Activated T-helper 1 cell treated with anti-CD3 and anti-CD28 coated beads, Interleukin-2, amount 50 U/mL, for 16 hours (primary cell): ENCODE measurements at places on chromosomes 1 and 21.

DNA sequence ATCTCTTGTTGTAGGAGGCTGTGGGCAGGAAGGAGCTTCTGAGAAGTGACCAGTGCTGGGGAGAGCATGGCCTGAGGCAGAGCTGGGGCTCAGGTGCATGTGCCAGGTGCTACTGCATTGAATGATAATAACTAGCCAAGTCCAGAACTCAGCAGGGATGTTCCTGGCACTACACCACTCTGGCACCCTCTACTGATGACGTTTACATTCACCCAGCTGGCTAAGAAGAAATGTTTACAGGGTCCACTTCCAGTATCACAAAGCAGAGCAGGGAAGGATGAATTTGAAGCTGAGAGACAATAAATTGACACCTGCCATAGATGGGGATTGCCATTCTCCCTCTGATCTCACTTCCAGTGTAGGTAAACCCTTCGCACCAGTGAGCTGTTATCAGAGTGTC lies 411.8 kb downstream of the SETD4 start:
- no peak for DNase-seq

- no peak for DNase-seq
These were observed 33.9 kb downstream of the YTHDF2 start for GRCh38 chr1:28770601-28771165.

- peak; percentile 73 for DNase-seq
These were observed 12.7 kb downstream of the EFNA3 start for GRCh38 chr1:155091071-155092051.

DNA sequence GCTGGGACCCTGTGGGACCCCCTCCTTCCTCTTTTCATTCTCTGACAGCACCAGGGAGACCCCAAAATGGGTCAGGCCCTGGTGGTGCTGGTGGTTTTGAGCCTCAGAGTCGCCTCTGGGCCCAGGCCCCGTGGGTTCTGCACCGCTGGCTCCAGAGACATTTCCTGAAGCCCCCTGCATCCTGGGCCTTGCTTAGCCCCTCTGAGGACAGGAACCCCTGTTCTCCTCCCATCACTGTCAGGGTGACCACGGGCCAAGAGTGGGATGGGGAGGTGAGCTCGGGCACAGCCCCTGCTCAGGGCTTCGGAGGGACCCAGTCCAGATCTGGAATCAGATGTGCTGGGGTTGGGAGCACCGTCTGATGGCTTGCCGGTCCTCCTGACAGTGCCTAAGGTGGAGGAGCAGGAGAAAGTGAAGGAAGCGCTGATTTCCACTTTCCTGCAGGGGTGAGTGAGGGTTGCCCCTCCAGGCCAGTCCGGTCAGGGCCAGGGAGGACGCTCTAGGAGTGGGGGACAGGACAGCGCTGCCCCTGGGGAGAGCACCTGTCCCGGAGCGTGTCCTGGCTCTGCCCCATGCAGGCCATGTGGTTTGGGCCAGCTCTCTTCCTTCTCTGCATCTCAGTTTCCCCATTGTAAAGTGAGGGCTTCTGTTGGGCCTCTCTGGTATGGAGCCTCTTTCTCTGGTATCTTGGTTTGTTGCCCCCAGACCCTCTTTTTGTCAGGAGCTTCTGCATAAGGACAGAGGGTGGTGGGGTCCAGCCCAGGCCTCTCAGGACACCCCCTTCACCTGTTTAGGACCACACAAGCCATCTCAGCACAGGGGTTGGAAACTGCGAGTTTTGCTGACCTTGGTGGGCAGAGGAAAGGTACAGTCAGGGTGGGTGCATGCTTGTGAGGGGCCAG lies 71.0 kb downstream of the TRIM11 start:
- no peak for DNase-seq

DNA sequence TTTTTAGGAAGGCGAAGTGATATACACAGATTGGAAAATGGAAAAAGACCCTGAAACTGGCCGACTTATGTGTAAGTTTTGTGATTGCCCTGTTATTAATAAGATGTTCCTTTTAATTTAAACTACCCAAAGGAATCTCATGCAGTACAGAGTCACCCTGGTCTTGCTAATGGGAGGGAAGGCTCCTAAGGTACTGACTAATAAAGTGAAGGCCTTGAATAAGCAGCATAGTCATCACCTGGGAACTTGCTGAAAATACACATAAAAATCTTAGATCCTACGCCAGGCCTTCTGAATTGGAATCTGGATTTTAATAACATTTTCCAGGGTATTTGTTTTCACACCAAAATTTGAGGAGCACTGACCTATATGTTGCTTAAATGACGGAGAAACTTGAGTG lies 73.4 kb upstream of the MCOLN3 start:
- no peak for DNase-seq

DNA sequence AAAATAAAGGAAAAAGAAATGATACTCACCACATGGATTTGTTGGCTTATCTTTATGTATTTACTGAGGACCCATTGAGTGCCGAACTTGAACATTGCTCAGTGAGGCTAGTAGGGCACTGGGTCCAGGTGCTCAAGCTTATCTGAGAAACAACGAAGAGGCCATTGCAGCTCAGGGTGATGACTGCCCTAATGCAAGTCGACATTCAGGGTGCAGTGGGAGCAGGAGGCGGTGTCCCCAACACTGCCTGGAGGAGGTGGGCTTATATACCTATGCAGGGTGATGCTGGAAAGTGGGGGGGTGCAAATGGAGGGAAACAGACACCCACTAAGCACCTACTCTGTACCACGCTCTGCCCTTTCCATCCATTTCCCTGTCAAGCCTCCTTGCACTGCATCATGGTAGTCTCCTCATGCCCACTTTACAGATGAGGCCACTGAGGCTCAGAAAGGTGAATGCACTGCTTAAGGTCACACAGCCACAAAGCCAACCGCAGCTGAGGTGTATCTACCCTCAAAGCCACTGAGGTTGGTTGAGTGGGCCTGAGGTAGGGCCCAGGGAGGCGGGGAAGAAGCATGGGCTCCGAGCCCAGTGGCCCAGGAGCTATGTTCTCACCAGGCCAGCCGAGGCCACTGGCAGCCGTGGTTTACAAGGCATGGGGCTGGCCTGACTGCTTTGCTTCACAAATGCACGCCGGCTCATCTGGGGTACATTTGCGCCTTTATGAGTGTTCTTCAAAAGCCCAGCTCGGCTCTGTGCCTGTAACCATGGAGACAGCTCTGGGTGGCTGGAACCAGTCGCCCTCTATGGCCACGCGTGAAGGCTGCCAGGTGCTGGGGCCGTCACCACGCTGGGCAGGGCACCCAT lies 103.8 kb downstream of the EPHB2 start:
- no peak for DNase-seq

- DNase-seq = no peak
These were observed 55.4 kb downstream of the CAMK2N1 start for GRCh38 chr1:20430355-20431175.

DNA sequence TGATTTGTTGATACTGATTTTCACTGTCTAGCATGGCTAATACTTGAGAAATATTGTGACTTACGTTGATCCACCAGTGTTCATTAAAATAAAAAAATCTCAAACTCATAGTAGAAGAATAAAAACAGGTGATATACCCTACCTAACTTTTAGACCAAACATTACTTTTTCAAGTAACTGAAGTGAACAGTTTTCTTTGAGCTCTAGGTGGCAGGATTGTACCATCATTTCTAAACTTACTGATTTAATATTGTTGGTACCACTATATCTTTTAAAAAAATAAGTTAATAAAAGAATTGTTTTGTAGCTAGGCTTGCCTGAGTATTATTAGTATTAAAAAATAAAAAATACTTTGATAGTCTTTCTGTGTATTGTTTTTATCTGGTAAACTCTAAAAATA lies 21.5 kb downstream of the CDC73 start:
- no peak for DNase-seq

GRCh38 chr1:224629965-224630364 lies 13.8 kb downstream of the CNIH3 start:
- no peak for DNase-seq

DNA sequence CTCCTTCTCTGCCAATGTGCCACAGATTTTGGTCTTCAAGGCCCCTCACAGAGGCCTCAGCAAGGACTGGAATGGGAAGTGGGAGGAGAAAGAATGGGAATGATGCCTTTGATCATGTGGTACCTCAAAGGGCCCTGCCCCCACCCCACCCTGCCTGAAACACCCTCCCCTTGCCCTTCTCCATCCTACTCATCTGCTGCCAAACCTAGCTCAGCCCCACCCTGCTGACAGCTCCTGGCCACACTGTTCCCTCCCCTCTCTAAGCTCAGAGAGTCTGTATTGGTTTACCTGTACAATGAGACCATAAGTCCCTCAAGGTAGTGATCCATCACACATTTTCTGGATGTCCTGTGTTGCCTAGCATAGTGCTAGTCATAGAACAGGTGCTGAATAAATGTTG lies 6.7 kb upstream of the ARHGAP30 start:
- DNase-seq = no peak

DNA sequence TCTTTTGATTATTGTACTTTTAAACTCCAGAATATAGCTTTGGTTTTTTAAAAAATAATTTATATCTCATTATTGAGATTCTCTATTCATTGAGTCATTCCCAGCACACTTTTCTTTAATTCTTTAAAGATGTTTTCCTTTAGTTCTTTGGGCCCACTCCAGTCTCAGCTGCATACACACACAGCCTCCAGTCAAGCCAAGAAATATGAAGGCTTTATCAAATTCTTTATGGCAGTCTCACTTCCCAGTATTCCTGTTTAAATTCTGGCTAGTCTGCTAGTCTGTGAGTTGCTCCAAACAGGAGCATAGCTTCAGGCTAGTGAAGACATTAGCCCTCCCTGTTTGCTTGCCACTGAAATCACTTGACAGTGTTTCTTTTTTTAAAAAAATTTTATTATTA lies 61.2 kb downstream of the CRP start:
- DNase-seq = no peak

- no peak for DNase-seq
These were observed 93.5 kb downstream of the PRKAB2 start for GRCh38 chr1:147078606-147079399.

DNA sequence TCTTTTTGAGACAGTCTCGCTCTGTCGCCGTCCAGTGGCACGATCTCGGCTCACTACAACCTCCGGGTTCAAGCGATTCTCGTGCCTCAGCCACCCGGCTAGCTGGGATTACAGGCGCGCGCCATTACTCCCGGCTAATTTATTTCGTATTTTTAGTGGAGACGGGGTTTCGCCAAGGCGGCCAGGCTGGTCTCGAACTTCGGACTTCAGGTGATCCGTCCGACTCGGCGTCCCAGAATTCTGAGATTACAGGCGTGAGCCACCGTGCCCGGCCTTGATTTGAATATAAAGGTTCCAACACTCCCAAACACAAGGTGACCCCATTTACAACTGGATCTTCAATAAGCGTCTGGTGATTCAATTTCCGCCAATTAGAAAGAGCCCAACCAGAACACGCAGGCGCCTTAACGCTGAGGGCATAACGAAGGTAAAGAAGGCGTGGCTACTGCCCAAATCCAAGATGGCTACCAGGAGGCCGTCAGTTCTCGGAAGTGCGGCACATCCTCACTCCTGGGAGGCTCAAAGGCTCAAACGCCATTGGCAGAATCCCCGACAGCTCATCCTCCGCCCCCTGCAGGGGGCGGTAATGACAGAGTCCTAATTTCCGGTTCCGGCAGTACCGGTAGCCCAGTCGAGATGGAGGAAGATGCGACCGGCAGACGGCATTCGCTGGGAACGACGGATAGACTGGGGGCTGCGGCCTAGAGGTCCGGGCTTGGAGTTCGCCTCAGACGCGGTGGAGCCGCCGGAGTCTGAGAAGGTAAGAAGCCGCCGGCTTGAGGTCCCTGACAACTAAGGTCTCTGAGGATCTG lies at the start of gene SLC25A44:
TSS of gene SLC25A44 (plus strand) at position 617 of the 812 bp plus-strand sequence. CDS start 5,744 bp downstream, outside the sequence.
- DNase-seq = peak; percentile 93

DNA sequence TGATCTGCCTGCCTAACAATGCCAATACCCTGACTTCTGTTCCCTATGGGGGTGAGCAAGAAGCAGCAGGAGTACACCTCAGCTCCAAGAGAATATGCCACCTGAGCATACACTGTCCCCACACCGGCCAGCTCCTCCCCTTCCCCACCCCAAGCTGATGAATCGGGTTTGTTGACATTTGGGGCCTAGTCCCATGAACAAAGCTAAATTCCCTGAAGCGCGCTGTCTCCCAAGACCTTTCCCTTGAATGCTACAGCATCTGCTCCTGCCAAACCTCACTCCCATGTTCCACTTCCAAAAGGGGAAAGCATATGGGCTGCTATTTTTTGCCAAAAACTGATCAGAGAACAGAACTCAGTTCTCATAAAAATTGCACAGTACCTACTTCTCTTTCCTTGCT lies 220.4 kb upstream of the CAMK1G start:
- no peak for DNase-seq

DNA sequence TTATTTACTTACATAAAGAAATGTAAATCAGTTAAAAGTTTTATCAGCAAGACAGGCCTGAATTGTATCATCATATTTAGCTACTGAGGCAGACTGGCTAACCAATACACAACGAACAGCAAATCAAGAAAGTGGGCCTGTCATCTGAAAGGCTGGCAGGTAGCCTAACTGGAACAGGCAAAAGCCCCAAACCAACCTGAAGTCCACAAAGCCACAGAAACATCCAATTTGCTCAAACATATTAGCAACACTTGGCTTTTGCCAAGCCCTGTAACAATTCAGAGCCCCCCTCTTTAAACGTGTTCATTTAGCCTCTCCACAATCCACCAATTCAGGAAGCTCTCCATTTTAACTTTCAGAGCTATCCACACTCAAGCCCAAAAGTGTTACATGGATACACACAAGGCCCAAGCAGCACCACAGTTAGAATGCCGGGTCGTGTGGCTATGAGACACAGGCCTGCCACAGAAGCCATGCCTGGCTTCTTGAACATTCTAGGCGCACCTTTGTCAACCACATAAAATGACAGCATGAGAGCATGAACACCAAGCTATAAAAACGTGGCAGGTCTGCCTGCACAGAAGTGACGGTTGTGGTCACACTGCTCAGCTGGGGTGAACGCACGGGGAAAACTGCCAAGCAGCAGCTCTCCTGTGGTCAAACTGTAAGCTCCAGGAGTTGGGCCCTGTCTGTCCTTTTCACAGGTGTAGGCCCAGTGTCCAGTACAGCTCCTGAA lies 49.3 kb downstream of the CD34 start:
- no peak for DNase-seq

DNA sequence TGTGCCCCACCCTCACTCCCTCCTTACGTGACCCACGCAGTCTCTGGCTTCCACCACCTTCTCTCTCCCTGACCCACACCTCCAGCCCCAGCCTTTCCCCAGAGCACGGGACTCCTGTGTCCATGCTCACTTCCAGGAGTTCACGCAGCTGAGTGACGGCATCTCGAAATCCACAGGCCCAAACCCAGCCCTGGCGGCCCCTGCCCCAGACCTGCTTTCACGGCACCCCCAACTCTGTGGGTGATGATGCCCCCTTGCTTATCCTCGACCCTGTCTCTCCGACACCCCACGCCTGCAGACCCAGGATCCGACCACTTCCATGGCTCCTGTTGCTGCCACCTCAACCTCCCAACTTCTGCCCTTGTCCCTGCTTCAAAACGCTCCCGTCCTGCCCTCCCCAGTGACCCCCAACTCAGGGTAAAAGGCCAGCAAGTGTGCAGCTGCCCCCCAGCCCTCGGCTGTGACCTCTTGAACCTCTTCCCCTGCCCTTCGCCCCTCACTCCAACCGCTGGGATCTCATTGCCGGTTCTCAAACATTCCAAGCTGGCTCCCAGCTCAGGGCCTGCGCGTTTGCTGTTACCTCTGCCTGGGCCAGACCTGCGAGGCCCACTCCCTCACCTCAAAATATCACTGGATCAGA lies 30.4 kb upstream of the LAPTM5 start:
- DNase-seq = no peak
